ENCODE measurements at places on chromosomes 7 and 10.

DNA sequence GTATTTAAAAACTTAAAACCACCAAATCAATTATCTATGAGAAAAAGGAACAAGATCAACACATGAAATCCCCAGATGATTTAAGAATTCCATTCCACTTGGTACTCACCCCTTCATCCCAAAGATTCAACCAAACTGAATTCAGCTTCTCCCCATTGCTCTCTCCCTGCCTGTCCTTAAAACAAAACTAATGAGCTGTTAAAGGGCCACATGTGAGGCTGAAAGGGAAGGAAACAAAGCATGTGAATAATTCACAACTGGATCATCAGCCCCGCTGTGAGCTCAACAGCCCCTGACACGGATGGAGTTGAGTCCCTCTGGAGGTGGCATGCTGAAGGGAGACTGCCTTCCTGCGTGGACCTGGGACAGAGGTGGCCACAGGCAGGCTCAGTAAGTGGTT is 32.9 kb downstream of the VOPP1 start:
- DNase-seq: no peak

GRCh38 chr7:55548295-55548731 is 24.0 kb downstream of the VOPP1 start:
- no peak for DNase-seq

- DNase-seq: no peak
These were observed 89.2 kb downstream of the CUL2 start for GRCh38 chr10:35000936-35001335.

- no peak for DNase-seq
These were observed 471.0 kb downstream of the GFRA1 start for GRCh38 chr10:115801992-115802391.

DNA sequence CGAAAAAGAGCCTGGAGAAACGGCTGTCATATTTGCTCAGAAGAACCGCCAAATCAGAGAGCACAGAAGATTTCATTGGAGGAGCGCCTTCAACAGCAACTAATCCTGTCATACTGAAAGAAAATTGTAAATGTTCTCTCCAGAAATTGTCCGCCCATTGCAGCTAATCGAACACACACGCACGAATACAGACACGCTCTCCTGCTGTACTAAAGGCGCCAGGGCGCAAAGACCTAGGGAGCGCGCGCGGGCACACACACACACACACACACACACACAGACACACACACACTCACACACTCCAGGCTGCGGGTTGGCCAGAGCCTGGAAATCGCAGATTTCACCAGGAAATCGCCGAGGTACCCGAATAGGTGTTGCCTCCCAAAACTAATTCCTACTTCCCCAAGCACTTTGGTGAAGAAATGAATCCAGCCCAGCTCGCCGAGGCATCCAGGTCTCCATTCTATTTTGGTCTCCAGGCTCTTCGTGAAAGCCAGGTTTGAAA is at the start of gene CHRM2:
Gene CHRM2, plus strand, starts transcription at position 157 of the 505 bp plus-strand sequence. CDS start 146,214 bp downstream, outside the sequence.
- DNase-seq: peak; percentile 10

DNA sequence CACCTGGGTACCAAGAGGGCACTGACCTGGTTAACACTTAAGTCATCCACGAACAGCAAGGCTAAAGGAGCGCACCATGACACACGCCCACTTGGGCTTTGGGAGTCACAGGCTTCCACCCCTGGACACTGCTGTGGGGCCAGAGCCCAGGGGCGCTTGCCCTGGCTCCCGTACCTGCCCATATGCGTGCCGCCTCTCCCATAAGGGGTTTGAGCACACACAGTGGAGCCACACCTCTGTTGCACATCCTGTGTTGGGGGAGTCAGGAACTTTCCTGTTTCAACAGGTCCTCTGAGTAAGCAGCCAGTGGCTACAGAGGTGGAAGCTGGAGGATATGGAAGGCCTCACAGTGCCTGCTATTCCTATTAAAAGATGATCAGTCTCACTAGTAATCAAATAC is 152.0 kb downstream of the REEP3 start:
- no peak for DNase-seq

GRCh38 chr10:1310271-1310789 is 254.1 kb downstream of the WDR37 start:
- no peak for DNase-seq

DNA sequence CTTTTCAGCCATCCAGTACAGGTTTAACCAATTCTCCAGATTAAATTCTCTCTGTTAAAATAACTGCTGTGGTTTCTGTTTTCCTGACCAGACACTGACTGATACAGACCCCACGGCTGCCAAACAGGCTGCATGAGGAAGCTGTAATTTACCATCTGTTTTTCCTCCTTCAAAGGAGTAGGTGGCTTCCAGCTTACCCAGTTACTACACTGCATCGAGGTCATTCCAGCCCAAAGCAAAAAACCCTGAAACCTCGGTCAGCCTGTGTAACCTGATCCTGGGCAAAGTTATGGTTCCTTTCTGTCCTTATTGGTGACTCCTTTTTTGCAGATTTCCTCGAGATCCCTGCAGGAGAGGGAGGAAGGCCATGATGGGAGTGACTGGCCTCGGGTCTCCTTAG is 27.9 kb upstream of the LOXL4 start:
- DNase-seq: no peak

DNA sequence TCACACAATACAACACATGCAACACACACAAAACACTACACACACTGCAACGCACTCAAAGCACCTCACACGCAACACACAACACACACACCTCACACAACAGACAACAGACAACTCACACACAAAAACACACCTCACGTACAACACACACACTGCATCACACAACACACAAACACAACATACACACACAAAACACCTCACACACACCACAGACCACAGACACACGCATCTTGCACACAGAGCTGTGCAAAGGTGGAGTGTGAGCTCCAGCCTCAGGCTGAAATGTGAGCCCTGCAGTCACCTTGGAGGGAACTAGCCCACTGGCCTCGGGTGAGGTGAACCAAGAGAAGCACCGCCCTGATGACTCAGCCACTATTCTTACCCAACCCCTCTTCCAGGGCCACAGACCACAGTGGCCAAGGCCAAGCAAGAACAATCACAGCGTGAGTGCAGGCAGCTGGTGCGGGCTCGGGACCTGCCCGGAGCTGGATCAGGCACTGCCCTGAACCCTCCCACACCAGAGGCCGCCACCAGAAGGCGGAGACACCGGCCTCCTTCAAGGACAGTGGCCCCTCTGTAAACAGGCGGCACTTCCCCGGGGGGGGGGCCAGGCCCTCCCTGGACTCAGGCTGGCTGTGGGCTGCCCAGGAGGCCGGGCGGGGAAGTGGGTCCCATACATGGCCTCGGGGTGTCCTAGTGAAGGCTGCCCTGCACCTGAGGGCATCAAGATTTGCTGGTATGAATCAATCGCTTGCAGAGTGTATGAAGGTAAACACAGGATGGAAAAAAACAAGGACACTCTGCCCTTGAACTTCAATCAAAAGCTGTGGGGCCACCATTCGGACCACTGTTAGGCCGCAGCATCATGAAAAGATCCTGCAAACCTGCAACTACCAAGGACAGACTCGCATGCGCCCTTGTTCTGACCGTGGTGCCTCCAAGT is 106.7 kb downstream of the TNS3 start:
- peak; percentile 92 for DNase-seq

DNA sequence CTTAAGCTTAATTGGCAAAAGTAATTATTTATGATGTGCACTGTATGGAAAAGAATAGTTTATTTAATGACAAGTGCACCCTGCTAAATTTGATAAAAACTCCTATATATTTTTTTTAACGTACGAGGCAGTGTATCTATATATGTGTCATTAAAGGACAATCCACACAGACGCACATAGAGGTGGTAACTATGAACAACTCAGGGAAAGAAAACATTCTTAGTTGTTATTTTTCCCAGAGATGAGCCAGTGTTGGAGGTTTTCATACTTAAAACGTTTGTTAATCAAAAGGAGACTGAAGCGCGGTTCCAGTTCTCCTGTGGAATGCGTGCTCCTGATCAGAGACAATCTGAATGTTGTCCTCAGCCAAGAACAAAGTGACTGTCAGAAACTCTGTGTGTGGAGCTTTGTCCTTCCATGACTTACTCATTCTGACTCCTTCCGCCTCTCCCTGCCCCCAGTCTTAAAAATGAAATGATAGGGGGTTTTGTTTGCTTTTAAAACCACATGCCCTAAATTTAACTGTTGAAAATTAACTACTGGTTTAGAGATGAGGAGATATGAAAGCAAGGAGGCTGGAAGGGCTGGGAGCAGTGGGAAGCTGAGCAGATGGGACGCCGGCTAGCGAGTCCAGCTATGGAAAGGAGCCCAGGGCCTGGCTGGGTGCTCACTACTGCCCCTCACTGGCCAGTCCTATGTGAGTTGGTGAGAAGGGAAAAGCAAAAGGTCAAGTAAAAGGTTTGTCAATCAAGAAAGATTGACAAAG is 99.6 kb downstream of the SVIL start:
- DNase-seq: peak; percentile 39

GRCh38 chr10:92688927-92689662 is 660 bp upstream of the HHEX start:
- peak; percentile 15 for DNase-seq

DNA sequence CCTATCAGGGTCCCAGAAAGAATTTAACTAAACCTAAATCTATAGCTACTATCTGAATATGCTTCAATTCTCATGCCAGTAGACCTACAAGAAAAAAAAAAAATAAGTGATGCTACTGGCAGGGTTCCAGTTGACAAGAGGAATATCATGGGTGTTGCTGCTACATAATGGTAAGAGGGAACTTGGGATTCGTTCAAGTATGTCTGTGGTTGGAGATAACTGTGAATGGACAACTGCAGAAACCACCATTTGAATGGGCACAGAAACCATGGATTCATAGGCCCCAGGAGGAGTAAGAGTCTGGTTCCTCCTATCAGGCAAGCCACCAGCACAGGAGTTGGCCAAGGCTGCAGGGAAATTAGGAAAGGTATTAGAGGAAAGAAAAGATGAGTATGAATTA is 287.6 kb upstream of the HGF start:
- DNase-seq: no peak

GRCh38 chr10:26216585-26217395 is at the start of gene GAD2:
Gene GAD2 (plus strand): TSS chr10:26216774. CDS start chr10:26216810, 36 bp downstream.
- DNase-seq: no peak

- no peak for DNase-seq
These were observed 23.3 kb upstream of the SORCS3 start for GRCh38 chr10:104617831-104618230.

- no peak for DNase-seq
These were observed 16.8 kb downstream of the MACC1 start for GRCh38 chr7:20200361-20200760.

- no peak for DNase-seq
These were observed 273.3 kb upstream of the LRGUK start for GRCh38 chr7:133853706-133854276.

DNA sequence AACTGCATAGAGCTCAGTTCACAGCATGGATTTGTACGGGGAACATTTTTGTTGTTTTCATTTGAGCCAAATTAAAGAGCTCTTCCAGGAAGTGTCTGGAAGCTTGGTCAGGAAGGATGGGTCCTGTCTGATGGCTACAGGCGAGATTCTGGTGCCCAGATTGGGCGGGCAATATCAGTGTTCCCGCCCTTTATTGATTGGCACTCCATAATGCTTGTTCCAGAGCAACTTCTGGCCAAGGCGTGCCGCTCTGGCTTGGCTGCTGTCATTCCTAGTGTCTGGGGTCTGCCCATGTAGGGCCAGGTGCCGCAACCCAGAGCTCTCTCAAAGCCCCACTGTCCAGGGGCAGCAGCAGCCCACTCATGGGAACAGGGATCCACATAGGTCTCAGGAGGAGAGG is 45.9 kb downstream of the RAMP3 start:
- no peak for DNase-seq

- no peak for DNase-seq
These were observed 172.4 kb downstream of the PRPF18 start for GRCh38 chr10:13759168-13759567.

DNA sequence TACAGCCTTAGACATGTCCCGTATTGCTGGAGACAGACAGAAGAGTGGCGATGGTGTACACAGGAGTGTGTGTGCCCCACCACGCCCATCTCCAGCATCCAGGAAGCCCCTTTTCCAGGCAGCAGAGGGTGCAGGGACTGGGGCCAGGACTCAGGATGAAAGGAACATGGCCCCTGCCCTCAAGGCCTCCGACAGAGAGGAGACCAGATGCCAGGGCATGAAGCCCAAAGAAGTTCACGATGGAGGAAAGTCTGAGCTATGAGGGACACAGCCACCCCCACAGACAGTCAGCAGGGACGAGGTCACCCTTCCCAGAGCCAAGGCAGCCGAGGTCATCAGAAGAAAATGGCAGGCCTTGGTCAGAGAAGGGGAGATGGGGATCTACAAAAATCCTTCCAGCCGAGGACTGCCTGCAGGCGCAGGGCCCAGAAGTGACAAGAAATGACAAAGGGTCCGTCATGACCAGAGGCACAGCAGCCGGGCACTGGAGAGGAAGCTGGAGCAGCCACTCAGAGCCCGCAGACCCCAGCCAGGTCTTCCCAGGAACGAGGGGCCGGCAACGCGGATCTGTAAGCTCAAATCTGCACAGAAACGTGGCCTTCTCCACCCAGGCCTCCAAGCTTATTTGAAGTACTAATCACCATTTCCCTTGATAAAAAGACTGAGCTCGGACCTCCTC is 78.7 kb upstream of the PPP2R2D start:
- no peak for DNase-seq

DNA sequence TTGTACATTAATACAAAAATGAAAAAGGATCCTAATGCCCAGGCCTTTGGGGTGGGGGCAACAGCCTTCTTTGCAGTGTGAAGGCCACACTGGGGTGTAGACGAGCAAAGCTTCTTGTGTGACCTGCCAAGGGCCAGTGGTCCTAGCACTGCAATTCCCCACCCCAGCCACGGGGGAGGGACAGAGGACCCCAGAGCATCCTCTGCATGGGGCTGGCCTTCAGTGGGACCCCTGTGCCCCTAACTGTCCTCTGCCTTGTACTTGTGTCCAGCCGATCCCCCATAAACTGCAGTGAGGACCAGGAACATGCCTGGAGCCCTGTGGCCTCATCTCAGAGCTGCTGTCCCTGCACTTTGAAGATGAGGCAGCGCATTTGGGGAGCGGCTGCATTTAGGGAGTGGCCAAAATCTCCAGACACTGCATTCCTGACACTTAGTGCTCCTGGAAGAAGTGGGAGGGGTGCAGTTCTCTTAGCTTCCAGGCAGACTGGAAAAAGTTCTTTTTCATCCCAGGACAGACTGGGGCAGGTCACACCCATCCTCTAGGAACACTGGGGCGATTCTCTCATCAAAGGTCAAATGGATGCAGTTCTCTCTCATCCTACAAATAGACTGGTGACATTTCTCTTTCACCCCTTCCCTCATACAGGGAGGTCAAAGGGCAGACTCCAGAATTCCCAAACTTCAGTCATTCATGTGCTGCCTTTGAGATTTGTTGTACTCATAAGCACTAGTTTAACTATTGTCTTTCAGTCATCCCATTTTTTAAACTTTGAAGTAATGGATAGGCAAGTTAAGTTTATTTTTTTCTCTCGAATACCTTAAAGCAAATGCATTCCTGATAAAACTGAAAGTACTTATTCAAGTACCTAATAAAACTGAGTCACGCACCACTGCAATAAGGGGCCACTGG is 922 bp upstream of the MYO1G start:
- DNase-seq: no peak

DNA sequence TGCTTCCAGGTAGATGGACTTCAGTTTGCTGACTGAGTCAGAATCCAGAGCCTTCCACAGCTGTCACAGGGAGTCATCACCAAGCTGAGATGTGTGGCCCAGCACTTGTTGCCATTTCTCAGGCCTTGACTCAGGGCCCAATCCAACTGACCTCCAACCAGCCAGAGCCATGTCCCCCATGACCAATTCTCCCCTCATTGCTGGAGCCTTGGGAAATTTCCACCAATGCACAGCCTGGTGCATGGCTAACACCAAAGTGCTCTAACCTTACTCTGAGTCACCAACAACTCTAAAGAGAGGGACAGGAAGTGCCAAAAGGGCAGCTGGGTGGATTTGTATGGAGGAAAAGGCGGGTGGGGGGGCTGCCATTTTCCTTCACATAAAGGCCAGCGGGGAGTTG is 13.4 kb upstream of the GLI3 start:
- no peak for DNase-seq
